Iris pigment epithelial cell (primary cell): ENCODE measurements at places on chromosomes 6 and 20.

DNA sequence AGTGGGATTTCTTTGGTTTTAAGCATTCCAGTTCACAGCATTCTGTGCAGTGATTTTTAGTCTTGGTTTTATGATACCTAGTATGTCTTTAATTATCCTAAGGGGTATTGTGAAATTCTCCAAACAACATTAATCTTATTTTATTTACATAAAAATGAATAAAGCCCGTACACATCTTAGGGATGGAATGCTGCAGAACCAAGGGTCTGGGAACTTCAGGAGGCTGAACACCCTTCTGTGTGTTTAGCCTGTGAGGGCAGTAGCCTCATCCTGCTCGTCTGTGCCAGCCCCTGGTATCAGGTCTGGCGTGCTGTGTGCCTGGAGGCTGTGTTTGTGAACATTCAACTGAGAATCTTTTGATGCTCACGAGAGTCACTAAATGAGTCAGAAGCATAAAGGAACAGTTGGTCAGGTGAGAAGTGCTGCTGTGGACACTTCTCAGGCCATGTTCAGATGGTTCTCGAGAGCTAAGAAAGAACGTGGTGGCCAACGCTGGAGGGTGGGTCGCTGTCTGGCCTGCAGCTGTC lies 25.2 kb upstream of the C20orf204 start:
- DNase-seq = no peak

DNA sequence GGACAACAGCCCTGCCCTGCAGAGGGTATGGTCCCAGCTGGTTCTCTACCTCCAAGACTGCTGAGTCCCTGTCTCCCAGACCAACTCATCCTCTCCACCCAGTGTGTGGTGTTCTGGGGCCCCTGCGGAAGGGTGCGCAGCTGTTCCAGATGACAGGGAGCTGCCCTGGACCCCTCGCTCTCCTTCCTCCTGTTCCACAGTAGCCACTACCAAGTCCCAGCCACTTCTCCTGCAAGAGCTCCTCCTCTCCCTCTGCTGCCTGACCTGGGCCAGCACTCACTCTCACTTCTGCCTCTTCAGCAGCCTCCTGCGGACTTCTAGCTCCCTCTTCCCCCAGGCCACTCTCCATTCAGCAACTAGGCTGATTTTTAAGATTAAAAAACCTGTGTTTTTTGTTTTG lies 40.1 kb upstream of the TMEM181 start:
- no peak for DNase-seq

GRCh38 chr20:33561692-33562601 lies 72.1 kb downstream of the CBFA2T2 start:
- peak; percentile 91 for DNase-seq

DNA sequence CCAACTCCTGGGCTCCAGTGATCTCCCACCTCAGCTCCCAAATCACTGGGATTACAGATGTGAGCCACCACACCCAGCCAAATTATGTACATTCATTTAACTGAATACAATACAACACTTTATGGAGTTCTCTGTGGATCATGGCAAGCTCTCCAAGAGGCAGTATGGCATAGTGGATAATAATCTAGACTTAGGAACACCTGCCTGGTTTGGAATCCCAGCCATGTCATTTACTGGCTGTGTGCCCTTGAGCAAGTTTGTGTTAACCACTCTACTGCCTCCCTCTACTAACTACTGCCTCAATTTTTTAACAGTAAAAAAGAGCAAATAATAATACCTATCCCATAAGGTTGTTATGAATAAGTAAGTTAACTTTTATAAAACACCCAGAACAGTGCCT lies 1.9 kb upstream of the ETV7 start:
- no peak for DNase-seq

DNA sequence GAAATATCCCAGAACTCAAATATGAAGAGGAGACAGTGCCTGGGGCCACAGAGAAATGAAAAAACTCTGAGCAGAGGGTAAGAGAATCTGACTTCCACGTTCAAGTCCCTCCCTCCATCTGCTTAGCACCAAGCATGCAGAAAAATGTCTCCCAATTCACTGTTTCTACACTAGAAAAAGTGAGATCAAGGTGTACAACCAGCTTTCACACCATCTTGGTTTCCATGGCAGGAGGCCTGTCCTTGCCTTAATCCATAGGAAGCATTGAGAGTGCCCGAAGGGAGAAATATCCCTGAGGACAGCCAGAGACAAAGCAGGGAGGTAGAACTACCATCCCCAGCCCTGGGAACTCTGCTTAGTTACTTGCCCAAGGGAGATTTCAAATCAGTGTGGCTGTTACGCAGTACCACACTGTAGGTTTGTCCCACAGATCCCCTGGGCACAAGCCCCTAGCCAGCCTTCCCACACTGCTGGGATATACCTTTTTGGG lies 82.9 kb downstream of the SCML4 start:
- no peak for DNase-seq

DNA sequence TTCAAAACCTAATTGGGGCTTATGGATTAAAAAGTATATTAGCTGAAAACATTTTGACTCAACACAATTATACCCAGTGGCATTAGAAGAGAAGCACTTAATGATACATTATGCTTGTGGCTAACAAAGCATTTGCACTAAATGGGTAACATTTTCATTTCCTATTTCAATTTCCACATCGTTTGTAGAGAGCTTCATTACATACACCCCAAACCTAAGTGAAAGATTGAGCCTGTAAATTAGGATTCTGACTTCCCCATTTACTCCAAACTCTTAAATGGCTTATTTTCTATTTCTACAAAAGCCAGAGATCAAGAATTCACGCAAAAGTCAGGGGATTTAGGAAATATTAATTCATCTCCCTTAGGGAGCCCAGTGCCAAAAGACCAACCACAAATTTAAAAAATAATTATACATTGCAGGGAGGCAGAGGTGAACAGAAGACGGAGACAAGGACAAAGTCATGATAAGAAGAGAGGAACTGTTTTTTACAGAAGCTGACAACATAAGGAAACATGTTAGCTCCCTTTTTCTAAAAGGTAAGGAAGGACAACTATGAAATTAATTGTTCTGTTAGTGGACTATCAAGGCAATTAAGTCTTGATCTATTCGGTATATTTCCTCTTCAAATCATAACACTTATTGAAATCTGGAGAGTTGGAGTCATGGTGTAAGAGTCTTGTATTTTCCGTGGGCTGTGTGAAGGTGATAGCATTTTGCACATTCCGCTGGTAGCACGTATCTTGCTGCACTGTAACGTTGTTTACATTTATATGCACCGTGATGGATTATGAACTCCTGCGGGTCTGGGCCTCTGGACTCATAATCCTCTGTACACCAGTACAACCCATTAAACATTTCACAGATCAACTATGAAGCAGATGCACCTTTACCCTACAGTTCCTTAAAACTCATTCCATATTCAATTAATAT lies 24.8 kb upstream of the EZR start:
- no peak for DNase-seq
